Hematopoietic multipotent progenitor cell (in vitro differentiated cells): ENCODE measurements at places on chromosomes 6 and 20.

DNA sequence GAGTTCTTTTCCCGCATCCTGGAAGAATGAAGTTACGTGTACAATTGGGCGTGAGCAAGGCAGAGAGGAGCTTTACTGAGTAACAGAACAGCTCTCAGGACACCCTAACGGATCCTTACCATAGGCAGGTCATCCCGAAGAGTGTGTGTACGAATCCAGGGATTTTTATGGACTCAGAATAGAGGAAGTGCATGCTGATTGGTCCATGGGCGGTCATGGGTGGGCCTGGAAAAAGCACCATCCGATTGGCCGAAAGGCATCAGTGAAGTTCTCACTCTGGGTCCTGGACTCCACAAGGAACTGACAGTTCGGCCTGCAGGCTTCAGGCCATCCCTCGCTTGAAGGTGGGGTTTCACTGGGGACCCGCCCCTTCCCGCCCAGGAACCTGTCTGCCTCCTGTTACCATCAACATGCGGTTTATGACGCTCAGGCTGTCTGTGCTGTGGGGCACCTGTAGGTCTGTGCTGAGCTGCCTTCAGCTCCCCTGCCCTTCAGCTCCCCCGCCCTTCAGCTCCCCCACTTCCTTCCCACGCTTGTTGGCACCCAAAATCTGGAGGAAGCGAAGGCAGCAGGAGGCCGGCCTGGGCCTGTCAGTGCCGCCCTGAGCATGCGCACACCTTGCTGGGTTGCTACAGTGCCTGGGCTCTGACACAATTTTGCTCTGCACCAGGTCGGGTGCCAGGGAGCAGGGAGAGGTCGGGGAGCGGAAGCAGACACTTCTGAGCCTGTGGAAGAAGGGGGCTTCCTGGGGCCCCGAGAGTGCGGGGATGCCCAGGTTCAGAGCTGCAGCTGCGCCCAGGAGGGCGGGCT lies 57.9 kb upstream of the MANEA start:
- DNase-seq, result no peak

GRCh38 chr6:134020543-134020942 lies 31.9 kb downstream of the SLC2A12 start:
- no peak for DNase-seq

- no peak for DNase-seq
These were observed 210.4 kb downstream of the ANKRD60 start for GRCh38 chr20:58017970-58018530.

DNA sequence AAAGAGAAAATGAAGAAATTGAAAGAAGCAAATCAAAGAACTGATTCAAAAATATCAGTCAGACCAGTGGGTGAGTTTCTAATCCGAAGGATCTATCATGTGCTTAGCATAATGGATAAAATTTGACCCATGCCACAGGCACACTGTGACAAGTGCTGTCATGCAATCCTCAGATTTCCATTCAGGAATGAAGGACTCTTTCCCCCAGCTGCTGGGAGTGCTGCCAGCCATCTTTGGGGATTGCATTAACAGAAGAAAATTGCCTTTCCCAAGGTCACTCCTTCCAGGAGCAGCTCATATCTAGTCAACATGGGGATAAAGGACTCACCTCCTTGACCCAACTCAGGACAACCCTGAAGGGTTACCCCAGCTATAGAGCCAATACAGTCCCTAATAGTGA lies 316.7 kb upstream of the TBX18 start:
- DNase-seq, result no peak

GRCh38 chr6:40733290-40733689 lies 146.1 kb upstream of the LRFN2 start:
- DNase-seq, result no peak

DNA sequence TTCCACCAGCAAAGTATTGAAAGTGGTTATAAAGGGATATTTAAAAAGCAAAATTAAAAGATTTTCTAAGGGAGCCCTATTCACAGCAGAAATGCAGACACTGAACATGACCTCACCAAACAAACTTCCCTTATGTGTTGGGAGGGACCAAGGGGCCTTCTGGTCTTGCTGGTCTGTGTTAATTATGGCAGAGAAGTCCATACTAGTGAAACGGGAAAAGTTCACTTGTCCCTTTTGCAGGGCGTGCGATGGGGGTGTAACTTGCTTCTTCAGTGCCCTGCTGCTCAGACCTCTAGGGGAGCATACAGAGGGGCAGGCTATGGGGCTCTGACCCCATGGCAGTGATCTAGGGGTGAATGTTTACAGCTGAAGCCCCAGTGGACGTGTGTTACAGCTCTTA lies 53.0 kb upstream of the ZNF337 start:
- DNase-seq, result no peak

DNA sequence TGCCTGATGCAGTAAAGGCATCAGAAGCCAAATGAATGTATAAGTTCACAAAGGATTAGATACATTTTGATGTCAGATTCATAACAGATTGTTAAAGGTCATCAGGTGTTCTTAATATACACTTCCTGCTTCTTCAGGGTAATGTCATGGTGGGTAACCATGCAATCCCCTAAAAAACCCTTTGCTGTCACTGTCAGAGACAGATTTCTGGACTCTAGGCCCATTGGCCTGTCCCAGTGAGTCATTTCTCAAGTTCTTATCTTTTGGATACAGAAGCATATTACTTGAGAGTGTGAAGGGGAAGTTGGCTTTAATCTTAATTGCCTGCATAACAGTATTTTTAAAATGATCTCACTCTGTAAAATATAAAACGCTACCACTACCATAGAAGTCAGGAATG lies 895.6 kb upstream of the MAP3K7 start:
- peak; percentile 92 for DNase-seq

DNA sequence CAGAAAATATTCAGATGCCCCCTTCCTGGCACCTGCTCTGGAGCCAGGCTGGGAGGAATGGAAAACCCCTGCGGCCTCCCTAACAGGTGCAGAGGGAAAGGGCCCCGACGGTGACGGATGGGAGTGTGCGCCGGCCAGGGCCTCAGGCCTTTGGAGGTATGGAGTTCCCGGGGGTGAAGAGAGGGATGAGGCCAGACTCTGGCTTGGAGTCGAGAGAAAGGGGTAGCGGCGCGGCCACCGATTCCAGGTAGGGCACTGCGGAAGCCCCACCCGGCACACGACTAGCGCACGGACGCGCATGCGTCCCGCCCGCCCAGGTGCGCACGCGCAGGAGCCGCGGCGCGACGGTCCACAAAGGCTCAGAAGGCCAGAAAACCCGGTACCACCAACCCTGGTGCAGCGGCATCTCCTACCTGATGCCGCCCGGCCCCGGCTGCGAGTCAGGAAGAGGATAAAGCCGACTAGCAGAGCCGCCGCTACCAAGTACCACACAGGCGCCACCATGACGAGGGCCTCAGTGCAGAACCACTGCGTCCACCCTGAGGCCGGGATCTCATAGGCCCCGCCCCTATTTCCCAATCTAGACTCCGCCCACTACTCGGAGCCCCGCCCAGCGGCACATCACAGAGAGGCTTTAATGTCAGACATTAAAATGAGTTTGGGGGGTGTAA lies at the start of gene DDRGK1:
TSS of gene DDRGK1 (minus strand) at position 559 of the 671 bp plus-strand sequence. CDS start at position 504, 55 bp downstream.
- peak; percentile 94 for DNase-seq

GRCh38 chr6:73854998-73855718 lies 159.2 kb downstream of the CD109 start:
- peak; percentile 82 for DNase-seq
